Suppressor macrophage treated with lipopolysaccharide for 4 hours (primary cell): ENCODE measurements at places on chromosomes 7 and 10.

DNA sequence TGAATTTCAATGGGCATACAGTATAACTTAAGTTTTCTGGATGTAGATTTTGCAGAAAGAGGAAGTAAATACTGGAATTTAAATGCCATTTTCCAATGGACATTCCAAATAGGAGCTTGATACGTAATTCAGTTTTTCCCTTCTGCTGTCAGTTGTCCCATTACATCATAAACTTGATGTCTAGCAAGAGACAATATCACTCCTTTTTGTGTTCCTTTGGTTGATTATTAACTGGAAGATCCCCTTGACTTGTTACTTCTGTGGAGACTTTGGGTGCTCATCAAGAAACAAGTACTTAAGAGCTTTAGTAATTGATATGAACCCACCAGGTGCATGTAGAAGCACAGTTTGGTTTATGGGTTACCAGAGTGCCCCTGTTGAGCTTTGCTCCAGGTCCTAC lies 116.1 kb downstream of the ST7 start:
- DNase-seq, result no peak

GRCh38 chr7:41027428-41028115 lies 675.3 kb downstream of the INHBA start:
- DNase-seq, result no peak

- DNase-seq, result no peak
Observed at GRCh38 chr7:134710511-134710853, 63.8 kb downstream of the BPGM start.

DNA sequence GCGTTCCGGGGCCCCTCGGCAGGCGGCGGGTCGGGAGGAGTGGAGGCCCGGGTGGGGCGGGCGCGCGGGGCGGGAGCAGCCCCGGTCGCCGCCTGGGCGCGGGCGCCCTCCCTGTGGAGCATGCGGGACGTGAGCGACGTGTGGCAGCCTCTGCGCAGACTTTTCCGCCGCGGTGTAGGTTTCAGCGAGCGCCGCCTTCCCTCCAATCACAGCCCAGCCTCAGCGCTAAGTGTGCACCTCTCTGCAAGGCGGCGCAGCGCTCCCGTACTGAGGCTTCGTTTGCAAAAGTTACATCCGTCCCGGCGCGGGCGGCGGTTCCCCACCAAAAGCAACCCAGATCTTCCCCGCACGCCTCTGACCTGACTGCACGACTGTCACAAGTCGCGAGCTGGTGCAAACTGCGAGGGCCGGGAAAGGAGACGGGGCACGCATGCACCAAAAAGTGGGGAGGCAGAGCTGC lies 1.2 kb upstream of the PFKFB3 start:
- peak; percentile 94 for DNase-seq

DNA sequence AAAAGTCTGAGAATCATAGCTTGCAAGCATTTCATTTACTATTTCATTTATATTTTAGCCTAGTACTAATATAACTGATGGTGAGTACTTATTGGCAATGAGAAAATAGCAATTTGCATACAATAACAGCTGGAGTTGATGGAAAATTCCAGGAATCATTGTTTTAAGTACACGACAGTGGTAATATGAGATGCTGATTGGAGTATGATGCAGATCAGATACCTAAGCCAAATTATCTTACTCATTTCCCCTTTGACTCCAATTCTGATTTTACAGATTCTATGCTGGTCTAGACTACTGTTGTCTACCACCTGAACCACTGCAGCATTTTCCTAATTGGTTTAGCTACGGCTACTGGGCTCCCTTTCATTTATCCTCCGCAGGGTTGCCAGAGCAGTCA lies 36.7 kb downstream of the GNG11 start:
- no peak for DNase-seq

DNA sequence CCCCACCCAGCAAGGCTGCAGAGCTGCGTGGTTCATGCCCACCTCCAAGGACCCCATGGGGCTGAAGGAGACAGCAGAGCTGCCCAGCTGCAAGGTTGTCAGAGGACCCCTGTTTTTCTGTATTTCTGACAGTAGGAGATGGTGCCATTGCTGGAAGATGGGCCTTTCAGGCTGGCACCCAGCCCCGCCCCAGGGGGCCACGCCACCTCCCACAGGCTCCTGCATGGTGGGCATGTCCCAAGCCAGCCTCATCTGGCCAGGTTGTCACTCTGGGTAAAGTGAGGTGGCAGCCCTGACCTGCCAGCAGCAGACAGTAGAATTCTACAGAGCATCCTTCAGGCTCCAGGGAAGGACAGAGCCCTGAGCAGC lies 75.5 kb upstream of the RET start:
- no peak for DNase-seq

GRCh38 chr7:69825113-69825972 lies 227.1 kb downstream of the AUTS2 start:
- DNase-seq, result no peak

GRCh38 chr7:103343758-103344452 lies 662 bp downstream of the DNAJC2 start:
- peak; percentile 37 for DNase-seq

GRCh38 chr7:123472750-123473445 lies 61.5 kb downstream of the IQUB start:
- no peak for DNase-seq

GRCh38 chr10:94439275-94439861 lies 37.0 kb downstream of the TBC1D12 start:
- no peak for DNase-seq

- no peak for DNase-seq
Observed at GRCh38 chr7:42351316-42351935, 114.4 kb upstream of the GLI3 start.

- DNase-seq, result no peak
Observed at GRCh38 chr10:58951746-58952145, 224.7 kb upstream of the PHYHIPL start.

- DNase-seq, result no peak
Observed at GRCh38 chr7:84492098-84493034, 297.8 kb upstream of the SEMA3A start.

- DNase-seq, result no peak
Observed at GRCh38 chr10:94427166-94427565, 24.8 kb downstream of the TBC1D12 start.

DNA sequence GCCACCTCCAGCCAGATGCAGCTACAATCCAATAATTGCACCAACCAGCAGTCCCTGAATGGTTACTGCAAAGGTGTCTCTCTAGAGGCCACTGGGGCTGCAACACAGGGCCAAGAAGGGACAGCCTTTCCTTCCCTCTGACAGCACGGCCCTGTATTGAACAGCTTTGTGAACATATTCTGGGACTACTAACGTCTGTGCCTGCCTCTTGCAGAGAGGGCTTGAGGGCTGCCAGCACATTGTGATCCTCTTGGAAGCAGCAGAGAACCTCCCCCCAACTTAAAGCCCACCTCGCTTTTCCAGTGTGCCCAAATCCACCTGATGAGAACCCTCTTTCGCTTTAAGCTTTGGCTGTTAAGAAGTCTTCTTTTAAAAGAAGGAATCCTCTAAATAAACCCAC lies 415.9 kb downstream of the RPS24 start:
- no peak for DNase-seq

GRCh38 chr10:72660220-72660619 lies 31.7 kb upstream of the MCU start:
- no peak for DNase-seq

DNA sequence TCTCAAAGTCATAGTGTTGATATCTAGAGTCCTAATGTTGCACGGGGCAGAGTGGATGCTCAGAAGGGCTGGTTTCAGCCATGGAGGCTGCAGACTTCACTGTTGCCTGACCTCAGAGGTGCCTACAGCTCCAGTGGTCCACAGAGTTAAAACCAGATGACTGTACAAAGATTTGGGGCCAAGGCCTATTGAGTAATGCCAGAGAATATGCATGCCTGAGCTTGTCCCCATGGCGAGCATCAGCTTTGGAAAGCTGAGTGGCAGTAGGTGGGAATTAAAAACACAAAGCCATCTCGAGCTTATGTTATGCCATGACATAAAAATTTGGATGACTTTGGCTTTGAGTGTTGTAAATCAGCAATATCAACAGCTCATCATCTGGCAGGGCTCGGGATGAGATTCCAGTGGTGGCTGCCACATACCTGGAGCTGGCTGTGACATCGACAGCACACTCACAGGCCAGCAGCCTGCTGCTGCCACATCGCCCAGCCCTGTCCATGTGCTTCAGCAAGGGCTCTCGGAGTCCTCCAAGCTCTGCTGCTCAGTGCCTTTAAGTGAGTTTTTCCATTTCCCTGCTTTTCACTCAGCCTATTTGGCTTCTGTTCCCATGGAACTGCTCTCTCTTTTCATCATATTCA lies 379.6 kb downstream of the TNS3 start:
- no peak for DNase-seq

DNA sequence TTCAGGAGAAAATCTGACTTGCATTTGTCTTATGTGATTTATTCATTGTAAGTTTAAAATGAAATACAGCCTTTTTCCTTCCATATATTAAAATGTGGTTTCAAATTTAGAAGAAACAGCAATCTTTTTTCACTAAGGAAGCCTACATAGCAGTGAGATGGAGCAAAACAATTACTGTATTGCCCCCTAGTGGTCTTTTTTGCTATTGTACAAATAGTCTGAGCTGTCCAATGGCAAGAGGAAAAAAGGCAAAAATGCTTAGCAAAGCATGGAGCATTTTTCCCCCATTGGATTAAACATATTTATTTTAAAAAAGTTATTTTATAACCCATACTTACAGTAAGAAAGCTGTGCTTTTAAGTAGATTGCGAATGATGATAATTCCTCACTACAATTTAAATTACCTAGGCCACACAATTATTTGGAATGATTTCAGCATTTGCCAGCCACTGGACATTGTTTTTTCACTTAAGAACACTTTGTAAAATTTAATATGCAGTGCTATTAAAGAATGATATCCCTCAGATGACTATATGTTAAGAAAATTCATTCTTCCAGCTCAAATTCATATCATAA lies 119.5 kb downstream of the CPED1 start:
- DNase-seq, result peak; percentile 83

DNA sequence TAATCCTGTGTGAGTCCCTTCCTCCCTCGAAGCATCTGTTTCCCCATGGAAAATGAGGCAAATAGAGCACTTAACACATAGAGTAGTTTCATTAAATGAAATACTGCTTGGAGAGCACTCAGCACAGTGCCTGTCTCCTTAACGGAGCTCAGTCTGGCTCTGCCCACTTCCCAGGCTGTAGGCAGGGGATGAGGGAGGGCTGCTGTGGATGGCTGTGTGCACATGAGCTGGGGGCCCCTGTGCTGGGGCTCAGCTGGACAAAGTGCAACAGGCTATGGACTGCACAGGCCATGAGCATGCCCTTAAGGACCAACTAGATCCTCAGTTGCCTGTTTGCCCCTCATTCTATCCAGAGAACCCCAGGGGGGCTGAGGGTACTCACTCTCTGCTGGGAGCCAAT lies 14.5 kb downstream of the ZCCHC24 start:
- DNase-seq, result no peak

GRCh38 chr7:152664636-152665035 lies 11.3 kb downstream of the XRCC2 start:
- DNase-seq, result no peak

DNA sequence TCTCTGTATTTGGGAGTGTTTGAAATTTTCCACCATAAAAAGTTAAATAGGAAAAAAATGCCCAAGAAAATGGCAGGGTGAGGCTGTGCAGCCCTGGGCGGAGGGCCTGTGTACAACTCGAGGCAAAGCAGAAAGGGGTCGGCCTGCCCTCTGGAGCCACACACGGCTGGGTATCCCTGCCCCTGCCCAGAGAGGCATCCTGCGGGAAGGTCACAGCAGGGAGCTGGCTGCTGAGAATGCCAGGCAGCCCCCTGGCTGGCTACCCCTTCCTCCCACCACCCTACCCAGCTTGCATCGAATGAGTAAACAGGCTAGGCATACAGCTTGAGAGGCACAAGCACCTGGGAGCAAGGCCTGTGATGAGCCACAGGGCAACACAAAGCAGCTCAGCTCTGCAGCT lies 46.1 kb downstream of the CAMK2B start:
- no peak for DNase-seq

DNA sequence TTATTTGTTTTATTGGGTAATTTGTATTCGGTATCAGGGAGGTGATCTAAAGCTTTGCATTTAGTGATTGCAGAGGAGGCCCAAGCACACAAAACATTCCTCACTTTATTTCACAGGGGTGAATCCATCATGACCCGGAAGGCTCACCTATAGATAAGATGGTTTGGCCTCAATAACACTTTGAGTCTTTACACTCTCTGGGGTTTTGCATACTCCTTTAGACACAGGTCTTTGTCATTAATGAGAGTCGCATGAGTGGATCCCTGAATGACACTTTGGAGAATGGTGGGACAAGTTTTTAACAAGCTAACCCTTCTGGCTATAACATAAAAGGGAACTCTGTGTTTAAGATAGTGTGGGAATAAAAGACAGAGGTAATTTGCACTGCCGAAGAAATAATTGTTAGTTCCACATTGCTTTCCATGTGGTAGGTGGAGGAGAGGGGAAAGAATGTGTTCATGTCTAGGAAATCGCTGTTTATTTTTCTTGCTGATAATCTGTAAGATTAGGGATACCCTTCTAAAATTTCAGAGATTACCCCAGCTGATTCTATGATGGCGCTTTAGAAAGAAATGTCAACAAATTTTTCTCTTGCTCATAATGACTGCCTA lies 455.8 kb downstream of the TFEC start:
- DNase-seq, result no peak

- DNase-seq, result peak; percentile 49
Observed at GRCh38 chr7:128962899-128963298, 25.2 kb downstream of the IRF5 start.

- DNase-seq, result no peak
Observed at GRCh38 chr10:91381257-91381891, 28.8 kb upstream of the HECTD2 start.

GRCh38 chr7:50204581-50204980 lies 99.9 kb upstream of the IKZF1 start:
- DNase-seq, result no peak

DNA sequence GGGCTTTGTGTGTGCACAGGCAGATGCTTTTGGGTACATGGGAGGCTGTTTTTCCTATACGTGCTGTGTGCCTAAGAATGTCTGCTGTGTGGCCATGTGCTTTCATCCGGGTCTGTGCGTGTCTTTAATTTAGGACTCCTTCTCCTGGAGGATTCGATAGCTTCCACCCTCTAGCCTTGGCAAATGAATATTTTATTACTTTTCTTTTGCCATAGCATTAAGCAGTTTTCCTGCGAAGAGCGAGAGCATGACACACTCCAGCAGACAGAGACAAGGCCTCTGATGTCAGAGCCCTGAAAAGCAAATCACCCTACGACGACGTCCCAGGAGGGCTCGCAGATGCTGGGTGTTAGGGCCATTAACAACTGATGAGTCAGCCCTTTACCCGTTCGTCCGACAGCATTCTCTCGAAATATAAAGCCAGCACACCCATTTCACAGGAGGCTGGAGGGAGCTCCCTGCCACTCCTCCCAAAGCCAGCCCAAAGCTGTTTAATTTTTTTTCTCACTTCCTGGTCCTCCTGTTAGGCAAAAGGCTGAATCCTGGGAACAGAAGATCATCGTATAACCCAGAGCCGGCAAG lies 311.3 kb upstream of the ZMIZ1 start:
- DNase-seq, result peak; percentile 56

GRCh38 chr7:156650042-156650441 lies 9.5 kb downstream of the RNF32 start:
- peak; percentile 2 for DNase-seq

- no peak for DNase-seq
Observed at GRCh38 chr10:69866246-69866687, 64.6 kb downstream of the COL13A1 start.
